ENCODE measurements at places on chromosomes 7 and 10.

- no peak overlapping the region for H3K27ac ChIP-seq
- no peaks in the 10 kb centered on the region for H3K36me3 ChIP-seq
- no peak for DNase-seq
- H3K27me3 ChIP-seq, result peaks cover 25% of the 10 kb centered on the region
- no peaks in the 10 kb centered on the region for H3K4me1 ChIP-seq
Observed at GRCh38 chr7:150435390-150436073, 14.9 kb upstream of the GIMAP8 start.

- H3K4me1 ChIP-seq, result peaks cover 24% of the 10 kb centered on the region
- H3K27ac ChIP-seq, result no peak overlapping the region
- no peak overlapping the region for H3K4me3 ChIP-seq
Observed at GRCh38 chr10:113612154-113612553, 51.7 kb downstream of the NRAP start.

DNA sequence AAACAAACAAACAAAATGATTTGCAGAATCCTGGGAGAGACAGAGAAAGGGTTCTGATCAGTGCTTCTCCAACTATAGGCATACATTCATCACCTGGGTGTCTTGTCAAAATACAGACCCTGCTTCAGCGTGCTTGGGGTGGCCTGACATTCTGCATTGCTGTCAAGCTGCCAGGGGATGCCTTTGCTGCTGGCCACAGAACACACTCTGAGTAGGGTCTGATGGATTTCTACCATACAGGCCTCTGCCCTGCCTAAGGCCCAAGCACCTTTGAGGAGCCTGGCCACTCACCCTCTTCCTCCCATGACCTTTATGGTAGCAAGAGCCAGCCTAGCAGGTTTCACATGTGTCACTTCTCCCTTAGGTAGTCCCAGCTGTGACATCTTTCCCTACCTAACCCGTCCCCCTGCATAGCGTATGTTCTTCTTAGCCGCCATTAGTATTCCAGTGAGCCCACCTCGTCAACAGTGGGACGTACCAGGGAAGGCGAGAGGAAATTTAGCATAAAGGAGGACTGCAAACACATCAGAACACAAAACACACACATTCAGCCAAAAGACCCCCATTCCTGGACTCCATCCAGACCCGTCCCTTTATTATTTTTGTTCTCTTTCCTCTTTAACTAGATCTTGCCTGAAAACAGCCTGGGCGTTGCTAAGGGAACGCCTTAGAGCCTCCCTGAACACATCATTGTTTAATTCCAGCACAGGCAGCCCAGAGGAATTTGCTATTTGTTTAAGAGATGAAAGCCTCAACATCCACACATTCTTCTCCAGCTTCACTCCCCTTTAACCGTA, 43.9 kb upstream of the PODXL start:
- DNase-seq, result no peak
- peak overlapping the region; percentile 26 for H3K4me3 ChIP-seq
- no peaks in the 10 kb centered on the region for H3K36me3 ChIP-seq
- H3K27me3 ChIP-seq, result peaks cover 24% of the 10 kb centered on the region

- DNase-seq, result no peak
- no peaks in the 10 kb centered on the region for H3K36me3 ChIP-seq
- H3K4me1 ChIP-seq, result no peaks in the 10 kb centered on the region
- no peak overlapping the region for H3K4me3 ChIP-seq
- H3K27me3 ChIP-seq, result peaks cover 45% of the 10 kb centered on the region
Observed at GRCh38 chr10:97939446-97939990, 89.9 kb downstream of the GOLGA7B start.

DNA sequence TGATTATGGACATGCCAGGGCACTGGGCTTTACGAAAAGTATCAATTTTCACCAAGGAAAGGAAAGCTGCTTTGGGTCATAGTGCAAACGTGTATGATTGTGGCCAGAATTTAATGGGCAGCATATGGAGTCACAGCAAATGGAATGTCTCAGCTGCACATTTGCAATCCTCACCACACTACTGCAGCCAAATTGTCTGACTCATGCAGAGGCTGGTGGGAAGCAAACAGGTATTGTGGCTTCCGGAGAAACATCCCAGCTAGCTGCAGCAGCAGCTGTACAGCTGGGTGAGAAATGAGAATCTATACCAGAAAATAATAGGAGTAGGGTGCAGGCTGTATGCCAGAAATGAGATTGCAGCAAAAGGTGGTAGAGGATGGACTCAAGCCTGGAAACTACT, 374.7 kb upstream of the VWC2 start:
- peaks cover 6% of the 10 kb centered on the region for H3K4me1 ChIP-seq
- no peaks in the 10 kb centered on the region for H3K27me3 ChIP-seq
- DNase-seq, result no peak
- H3K36me3 ChIP-seq, result no peaks in the 10 kb centered on the region
- no peak overlapping the region for H3K4me3 ChIP-seq
- H3K27ac ChIP-seq, result no peak overlapping the region

DNA sequence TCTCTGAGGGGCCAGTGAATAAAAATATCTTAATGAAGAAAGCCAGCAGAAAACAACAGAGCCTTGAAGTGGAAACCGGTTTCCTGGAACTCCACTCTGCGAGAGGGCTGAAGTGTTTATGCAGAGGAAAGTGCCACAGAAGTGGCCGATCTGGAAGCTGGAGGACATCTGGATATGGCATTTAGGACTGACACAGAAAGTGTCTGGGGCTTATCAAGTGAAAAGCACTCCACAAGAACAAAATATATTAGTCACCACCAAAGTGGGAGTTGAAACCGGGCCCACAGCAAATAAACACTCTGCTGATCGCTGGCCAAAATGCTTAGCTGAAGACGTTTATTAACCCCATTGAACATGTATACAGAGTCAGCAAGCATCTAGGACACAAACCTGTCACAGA, 7.8 kb downstream of the NOD1 start:
- H3K4me3 ChIP-seq, result peak overlapping the region; percentile 37
- peak; percentile 31 for DNase-seq
- H3K4me1 ChIP-seq, result peaks cover 47% of the 10 kb centered on the region
- peaks cover 3% of the 10 kb centered on the region for H3K36me3 ChIP-seq
- peak overlapping the region; percentile 94 for H3K27ac ChIP-seq

DNA sequence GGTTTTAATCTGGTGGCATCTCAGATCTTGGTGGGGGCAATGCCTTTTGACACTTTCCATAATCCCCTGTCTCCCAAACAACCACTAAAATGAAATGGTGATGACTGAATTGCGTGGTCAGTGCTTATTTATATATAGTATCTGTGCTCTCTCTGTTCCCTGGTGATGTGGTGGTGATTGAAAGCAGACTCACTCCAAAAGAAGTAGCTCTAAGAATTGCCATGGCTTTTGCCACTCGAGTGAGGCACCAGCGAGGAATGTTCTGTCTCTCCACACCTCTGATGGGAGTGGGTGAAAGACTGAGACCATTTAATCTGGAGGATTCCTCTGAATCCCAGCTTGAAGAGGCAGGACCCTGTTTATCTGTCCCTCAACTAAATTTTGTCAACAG, 2.8 kb downstream of the DUSP5 start:
- peak overlapping the region; percentile 92 for H3K4me3 ChIP-seq
- H3K27ac ChIP-seq, result peak overlapping the region; percentile 89
- H3K4me1 ChIP-seq, result peaks cover 64% of the 10 kb centered on the region
- peaks cover 5% of the 10 kb centered on the region for H3K36me3 ChIP-seq

DNA sequence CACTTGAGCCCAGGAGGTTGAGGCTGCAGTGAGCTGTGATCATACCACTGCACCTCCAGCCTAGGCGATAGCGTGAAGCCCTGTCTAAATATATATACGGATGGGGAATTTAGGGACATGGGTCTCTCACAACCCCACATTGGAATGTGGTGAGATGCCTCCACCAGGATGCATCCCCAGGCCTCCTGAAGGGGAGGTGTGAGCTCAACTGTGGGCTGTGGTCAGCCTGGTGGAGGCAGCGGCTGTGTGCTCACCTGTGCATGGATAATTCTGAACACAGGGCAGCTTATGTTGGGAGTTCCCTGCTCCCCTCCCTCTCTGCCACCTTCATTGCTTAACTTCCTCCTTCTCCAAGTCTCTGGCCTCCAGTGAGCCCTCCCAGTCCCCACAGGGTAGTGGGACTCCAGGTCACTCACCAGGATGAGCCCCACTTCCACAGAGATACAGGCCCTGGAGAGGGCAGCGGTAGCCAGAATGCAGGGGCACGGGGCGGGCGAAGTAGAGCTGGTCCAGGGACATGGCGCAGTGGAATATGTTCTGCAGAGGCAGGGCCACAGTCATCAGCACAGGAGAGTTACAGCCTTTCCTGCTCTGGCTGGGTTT, 30.4 kb downstream of the PYROXD2 start:
- DNase-seq, result no peak
- no peak overlapping the region for H3K4me3 ChIP-seq
- H3K27me3 ChIP-seq, result no peaks in the 10 kb centered on the region

GRCh38 chr10:123998197-123999141, 94.9 kb downstream of the CHST15 start:
- H3K4me1 ChIP-seq, result peaks cover 18% of the 10 kb centered on the region
- peaks cover 21% of the 10 kb centered on the region for H3K27me3 ChIP-seq
- no peak for DNase-seq
- H3K27ac ChIP-seq, result peak overlapping the region; percentile 76
- H3K4me3 ChIP-seq, result no peak overlapping the region

DNA sequence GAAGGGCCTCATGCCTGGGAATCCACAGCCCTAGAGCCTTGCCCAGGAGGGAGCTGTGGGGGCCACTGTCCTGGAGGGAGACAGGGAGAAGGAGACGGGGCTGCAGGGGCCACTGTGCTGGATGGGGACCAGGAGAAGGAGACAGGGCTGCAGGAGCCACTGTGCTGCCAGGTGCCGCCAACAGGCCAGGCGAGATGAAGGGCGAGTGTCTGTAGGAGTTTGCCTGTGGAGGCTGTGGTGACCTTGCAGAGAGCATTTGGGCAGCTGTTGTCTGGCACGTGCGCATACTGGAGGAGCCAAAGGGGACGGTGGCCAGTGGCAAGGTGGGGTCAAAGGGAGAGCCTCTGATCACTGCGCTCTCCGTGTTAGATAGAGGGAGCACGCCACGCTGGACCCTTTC, 79.2 kb downstream of the NKX6-2 start:
- peaks cover 3% of the 10 kb centered on the region for H3K4me1 ChIP-seq
- no peak overlapping the region for H3K27ac ChIP-seq
- peak; percentile 53 for DNase-seq
- peaks cover 17% of the 10 kb centered on the region for H3K36me3 ChIP-seq
- no peak overlapping the region for H3K4me3 ChIP-seq

GRCh38 chr10:105770524-105771212, 1129.6 kb downstream of the SORCS3 start:
- no peak overlapping the region for H3K4me3 ChIP-seq
- peaks cover 7% of the 10 kb centered on the region for H3K27me3 ChIP-seq
- H3K27ac ChIP-seq, result no peak overlapping the region

- peaks cover 45% of the 10 kb centered on the region for H3K4me1 ChIP-seq
- no peak for DNase-seq
- peak overlapping the region; percentile 71 for H3K27ac ChIP-seq
- H3K27me3 ChIP-seq, result peaks cover 3% of the 10 kb centered on the region
- H3K36me3 ChIP-seq, result peaks cover 9% of the 10 kb centered on the region
Observed at GRCh38 chr7:55570939-55571338, 1.4 kb downstream of the VOPP1 start.

Measured in type B pancreatic cell (in vitro differentiated cells).